ENCODE measurements at places on chromosomes 12 and 14.

GRCh38 chr14:87522575-87522974 lies 470.4 kb downstream of the GALC start:
- DNase-seq = no peak

GRCh38 chr14:37143475-37143874 lies 28.9 kb downstream of the SLC25A21 start:
- no peak for DNase-seq

GRCh38 chr12:116304621-116305020 lies 27.1 kb upstream of the MED13L start:
- no peak for DNase-seq

- peak; percentile 34 for DNase-seq
Observed at GRCh38 chr14:97707603-97708002, 910.4 kb downstream of the VRK1 start.

GRCh38 chr14:49114161-49114893 lies 471.9 kb downstream of the RPS29 start:
- no peak for DNase-seq

DNA sequence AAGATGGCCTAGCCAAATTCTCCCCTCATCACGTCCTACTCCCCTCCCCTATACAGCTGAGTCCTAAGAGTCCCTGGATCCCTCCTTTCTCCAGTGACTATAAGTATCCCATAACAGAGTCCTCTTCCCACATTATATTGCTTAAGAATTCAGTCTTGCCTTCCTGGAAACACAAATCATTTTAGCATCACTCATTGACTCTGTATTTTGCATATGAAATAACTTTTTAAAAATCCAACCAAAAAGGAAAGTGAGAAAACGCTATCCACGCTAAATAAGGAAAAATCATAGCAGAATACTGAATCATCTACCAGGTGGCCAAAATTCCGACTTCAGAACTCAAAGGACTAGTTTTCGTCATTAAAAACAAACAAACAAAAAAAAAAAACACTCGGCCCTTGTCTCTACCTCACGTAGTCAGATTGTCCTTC lies 130.2 kb downstream of the GCH1 start:
- DNase-seq = no peak

DNA sequence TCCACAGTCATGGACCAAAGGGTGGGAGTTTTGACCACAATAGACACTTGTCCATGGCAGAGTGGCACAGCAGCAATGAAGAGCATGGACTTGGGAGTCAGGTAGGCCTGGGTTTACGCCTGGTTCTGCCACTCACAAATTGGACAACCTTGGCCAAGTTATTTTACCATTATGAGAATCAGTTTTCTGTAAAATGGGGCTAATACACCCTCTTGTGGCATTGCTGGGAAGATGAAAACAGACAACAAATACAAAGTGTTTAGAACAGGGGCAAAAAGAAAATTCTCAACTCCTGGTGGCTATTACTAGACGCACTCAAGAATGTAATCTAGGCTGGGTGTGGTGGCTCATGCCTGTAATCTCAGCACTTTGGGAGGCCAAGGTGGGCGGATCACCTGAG lies 2.6 kb downstream of the C12orf43 start:
- no peak for DNase-seq

DNA sequence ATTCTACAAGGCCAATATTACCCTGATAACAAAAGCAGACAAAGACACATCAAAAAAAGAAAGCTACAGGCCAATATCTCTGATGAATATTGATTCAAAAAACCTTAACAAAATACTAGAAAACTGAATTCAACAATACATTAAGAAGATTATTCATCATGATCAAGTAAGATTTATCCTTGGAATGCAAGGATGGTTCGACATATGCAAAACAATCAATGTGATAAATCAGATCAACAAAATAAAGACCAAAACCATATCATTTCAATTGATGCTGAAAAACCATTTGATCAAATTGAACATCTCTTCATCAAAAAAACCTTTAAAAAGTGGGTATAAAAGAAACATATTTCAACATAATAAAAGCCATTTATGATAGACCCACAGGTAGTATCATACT lies 117.3 kb downstream of the CPNE8 start:
- no peak for DNase-seq

DNA sequence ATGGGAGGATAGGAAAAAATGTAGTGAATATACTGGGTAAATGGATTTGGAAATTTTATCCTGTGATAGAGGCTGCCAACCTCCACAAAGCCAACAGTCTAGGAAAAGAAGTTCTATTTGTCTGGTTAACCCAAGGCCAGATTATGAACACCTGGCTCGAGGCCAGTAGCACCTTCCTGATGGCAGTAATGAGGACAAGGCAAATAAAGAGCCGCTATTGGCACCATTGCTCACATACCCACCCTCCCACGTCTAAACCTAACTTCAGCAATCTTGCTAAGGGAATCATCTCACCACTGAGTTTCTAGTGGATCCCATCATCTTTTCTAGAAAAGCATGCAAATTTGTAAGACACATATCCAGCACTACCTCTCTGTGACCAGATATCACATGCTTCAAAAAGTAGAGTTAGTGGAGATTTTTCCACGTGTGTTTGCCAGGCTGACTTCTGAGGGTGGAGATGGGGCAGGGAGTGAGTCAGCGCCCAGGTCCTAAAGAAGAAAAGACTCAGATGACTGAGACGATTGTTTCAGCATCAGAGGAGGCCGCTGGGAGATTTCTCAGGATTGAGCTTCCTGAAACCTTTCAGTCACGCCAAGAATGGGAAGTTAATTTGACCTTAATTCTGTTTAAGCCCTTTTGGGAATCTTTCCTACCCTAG lies 362.9 kb downstream of the EMP1 start:
- no peak for DNase-seq

GRCh38 chr14:60707858-60708257 lies 16.3 kb downstream of the SIX4 start:
- no peak for DNase-seq

- DNase-seq = peak; percentile 15
Observed at GRCh38 chr12:2697057-2697800, 97.5 kb upstream of the FKBP4 start.

DNA sequence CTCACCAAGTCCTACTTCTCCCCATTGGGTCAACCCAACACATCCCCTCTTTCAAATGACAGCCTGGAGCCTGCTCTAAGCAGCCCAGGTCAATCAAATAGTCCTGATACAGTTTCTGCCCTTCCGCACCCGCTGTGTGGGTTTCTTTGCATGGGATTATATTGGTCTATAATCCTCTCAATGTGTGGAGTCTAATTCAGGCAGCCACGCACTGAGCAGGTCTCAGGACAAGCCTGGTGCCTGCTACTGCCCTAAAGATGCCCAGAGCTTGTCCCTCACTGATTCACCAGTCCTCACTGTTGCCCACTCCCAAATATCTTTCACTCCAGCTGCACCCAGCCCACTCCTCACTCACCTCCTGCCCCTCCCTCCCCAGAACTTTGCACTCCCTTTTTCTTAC lies 16.4 kb downstream of the ACTN1 start:
- DNase-seq = peak; percentile 79

- DNase-seq = no peak
Observed at GRCh38 chr12:67674417-67674816, 25.9 kb downstream of the DYRK2 start.

DNA sequence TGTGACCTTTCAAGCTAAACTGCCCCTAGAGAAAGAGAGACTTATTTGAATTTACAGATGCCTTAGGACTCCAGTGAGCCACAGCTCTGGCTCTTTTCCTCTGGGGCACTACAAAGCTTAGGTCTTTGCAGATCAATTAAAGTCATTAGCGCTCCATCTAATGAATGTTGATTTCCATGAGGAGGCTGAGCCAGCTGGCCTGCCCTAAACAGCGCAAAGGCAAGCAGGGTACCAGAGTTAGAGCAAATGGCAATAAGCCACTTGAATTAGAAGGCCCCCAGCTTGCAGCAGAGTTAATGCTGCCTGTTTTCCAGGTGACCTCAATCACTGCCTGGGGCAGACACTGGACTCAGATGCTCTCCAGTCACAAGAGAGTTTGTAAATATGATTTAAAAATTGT lies 695.3 kb downstream of the DIO2 start:
- DNase-seq = no peak

- no peak for DNase-seq
Observed at GRCh38 chr12:28390761-28391385, 200.6 kb downstream of the CCDC91 start.

- DNase-seq = no peak
Observed at GRCh38 chr14:52834440-52834842, 43.0 kb upstream of the GNPNAT1 start.

- DNase-seq = no peak
Observed at GRCh38 chr14:85273099-85273677, 256.8 kb upstream of the FLRT2 start.

DNA sequence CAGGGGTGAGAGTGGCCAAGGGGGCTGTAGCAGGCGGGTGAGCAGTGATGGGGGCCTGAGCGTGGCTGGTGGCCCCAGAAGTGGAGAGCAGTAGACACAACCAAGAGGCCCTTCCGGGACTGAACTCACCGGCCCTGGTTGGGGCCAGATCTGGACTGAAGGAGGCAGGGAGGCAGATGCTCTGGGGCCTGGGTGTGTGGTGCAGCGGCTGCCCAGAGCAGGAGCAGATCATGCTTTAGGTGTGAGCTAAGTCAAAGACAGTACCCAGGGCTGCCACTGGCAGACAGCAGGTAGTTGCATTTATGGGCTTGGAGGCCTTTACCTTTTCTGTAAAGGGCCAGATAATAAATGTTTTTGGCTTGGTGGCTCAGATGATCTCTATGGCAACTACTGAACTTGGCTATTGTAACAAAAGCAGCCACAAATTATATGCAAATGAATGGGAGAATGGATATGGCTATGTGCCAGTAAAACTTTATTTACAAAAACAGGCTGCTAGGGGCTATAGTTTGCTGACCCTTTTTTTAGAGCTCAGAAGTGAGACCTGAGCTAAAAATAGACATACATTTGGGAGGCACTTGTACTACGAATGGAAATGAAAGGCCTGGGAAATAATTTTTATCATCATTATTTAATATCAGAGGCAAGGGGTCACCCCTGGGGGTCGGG lies 25.6 kb downstream of the SETD1B start:
- DNase-seq = no peak

DNA sequence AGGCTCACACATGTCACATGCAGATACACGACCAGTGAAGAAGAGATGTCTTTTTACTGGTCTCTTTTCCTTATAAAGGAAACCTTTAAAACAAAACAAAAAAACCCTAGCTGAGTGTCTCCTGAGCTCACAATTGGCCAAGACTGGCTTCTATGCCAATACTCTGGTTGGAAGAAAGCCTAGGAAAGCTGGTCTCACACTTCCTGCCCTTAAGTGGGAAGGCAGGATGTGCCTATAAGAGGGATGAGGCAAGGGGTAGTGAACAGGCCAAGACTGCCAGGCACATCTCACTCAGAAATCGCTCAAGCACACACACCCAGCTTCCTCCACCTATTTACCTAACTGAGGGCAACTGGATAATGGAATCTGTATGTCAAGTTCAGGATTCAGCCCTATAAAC lies 50.0 kb downstream of the SOCS2 start:
- no peak for DNase-seq

GRCh38 chr14:66238969-66239368 lies 247.2 kb upstream of the CCDC196 start:
- no peak for DNase-seq

GRCh38 chr14:35999294-35999693 lies 173.2 kb downstream of the BRMS1L start:
- DNase-seq = no peak

GRCh38 chr12:76495556-76495955 lies 64.0 kb downstream of the OSBPL8 start:
- no peak for DNase-seq

DNA sequence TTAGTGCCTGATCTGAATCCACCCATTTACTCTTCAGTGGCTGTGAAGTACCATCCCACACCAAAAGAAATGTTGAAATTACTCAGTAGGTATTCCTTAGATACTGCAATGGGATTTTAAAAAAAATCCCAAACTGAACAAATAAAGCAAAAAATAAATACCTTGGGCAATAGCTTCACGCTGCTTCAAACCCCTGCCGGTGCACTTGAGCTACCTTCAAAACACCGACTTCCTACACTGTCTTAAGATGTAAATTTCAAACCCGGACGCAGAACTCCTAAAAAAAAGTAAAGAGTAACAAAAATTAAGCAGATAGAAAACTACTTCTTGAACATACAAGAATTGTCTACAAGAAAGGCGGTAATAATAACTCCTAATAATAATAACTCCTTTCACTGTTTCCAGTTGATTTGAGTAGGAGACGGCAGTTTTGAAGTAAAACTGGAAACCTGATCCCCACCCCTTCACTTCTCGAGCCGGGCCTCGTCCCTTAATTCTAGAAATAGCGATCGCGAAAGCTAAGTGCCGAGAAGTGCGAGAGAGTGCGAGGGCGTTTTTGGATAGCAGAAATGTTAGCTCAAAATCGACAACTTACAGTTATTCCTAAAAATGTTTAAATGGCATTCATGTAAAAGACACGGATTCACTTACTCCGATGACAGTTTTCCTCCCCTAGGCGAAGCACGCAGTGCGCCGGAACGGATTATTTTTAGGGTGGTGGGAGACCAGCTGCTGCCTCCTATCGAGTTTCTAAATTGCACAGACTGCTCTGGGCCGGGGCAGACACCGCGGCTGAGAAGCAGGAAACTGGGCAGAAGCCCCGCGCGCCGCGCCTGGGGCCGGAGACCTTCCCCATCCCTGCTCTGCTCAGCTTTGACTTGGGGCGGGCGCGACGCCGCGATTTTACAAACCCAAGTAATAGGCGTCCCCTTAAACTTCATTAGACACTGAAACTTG lies at the start of gene ABCC9:
Gene ABCC9, minus strand, starts transcription at position 878 of the 957 bp plus-strand sequence. CDS start 4,752 bp downstream, outside the sequence.
- DNase-seq = peak; percentile 62

GRCh38 chr12:60844101-60844500 lies 1248.3 kb downstream of the SLC16A7 start:
- DNase-seq = no peak

GRCh38 chr14:78595797-78596196 lies 425.6 kb downstream of the NRXN3 start:
- DNase-seq = peak; percentile 45

GRCh38 chr12:95227818-95228356 lies 10.3 kb downstream of the VEZT start:
- no peak for DNase-seq

DNA sequence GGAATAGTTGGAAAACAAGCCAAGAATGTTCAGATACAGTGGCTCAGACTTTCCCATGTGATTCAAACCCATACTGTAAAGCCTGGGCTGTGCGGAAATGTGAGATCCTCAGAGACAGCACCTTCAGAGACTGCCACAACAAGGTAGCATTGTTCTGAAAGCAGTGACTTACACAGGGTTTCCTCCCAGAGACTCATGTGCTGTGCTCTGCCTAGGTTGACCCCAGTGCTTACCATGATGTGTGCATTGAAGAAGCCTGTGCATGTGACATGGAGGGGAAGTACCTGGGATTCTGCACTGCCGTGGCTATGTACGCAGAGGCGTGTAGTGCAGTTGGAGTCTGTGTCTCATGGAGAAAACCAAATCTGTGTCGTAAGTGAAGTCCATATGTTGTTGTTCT lies 219.4 kb downstream of the LRRK2 start:
- no peak for DNase-seq

GRCh38 chr14:22007784-22008412 lies 334.3 kb upstream of the OR4E1 start:
- no peak for DNase-seq

GRCh38 chr12:51262758-51263177 lies 7.4 kb downstream of the SMAGP start:
- peak; percentile 67 for DNase-seq

- DNase-seq = no peak
Observed at GRCh38 chr12:57523706-57524614, 1.3 kb downstream of the MBD6 start.
